ENCODE measurements at places on chromosomes 7 and 10. TPM values are rescaled to one million over a fixed set of nuclear protein-coding genes. Genes with fewer than 3 reads are reported as not detected.

Gene CPA4
- total RNA-seq = 28.2 TPM

Gene SRGN
- 344 TPM for total RNA-seq

Gene ZMYND11
- 60.4 TPM for total RNA-seq

Gene GNB2
- 72.7 TPM for total RNA-seq

Gene GNAT3
- not detected for total RNA-seq

All from osteoblast (primary cell).